AG04450 (cell line): ENCODE measurements at places on chromosomes 4 and X.

DNA sequence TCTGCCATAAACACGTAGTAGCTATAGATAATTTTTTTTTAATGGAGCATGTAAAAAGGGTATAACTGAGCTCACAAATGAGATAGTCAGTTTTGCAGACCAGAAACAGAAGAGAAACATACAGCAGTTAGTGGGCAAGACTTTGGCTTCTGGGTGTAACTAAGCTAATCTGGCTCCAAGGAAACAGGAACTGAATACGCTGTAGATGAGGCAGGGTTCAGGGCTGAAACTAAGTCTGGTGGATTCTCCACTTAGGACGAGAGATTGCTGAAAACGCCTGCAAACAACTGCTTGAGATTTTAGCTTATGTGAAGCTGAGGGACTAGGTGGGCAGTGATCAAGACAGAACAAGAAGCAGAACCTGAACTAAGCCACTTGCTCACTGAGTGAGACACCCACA is 91.7 kb downstream of the SMIM20 start:
- no peak for DNase-seq

DNA sequence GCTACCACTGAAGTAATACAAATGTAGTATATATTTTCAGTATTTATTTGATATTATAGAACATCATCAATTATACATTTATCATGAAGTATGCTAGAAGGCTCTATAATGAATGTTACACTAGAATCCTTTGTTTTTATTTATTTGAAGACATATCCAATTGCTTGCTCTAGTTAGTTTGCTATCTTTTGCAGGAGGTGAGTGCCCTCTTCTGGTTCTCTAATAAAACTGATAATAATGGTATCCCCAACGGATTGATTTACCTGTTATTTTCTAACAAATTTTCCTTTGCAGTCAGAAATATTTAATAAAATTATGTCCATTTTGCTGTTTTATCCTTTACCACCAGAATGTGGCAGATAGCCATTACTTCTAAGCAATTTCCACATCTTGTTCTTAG is 274.3 kb upstream of the TACR3 start:
- DNase-seq: no peak

- DNase-seq: no peak
Observed at GRCh38 chr4:56764775-56765174, 56.7 kb downstream of the SPINK2 start.

- no peak for DNase-seq
Observed at GRCh38 chr4:170391066-170391740, 301.4 kb upstream of the AADAT start.

- no peak for DNase-seq
Observed at GRCh38 chr4:128737098-128737513, 72.4 kb upstream of the JADE1 start.

GRCh38 chr4:82704156-82704555 is 94.4 kb downstream of the SCD5 start:
- no peak for DNase-seq

DNA sequence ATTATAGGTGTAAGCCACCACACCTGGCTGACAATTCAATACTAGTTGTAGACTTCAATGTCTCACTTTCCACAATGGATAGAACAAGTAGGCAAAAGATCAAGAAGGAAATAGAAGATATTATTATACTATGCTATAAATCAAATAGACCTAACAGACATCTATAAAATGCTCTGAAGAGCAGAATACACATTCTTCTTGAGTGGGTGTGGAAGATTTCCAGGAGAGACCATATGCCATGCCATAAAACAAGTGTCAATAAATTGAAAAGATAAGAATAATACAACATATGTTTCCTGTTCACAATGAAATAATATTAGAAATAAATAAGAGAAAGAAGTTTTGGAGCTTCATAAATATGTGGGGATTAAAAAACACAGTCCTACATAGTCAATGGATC is 179.3 kb upstream of the AMOT start:
- no peak for DNase-seq

GRCh38 chr4:145938618-145939440 is at the start of gene ZNF827:
TSS of gene ZNF827 (minus strand) at chr4:145938823. CDS start at chr4:145938407, 416 bp downstream.
- no peak for DNase-seq

DNA sequence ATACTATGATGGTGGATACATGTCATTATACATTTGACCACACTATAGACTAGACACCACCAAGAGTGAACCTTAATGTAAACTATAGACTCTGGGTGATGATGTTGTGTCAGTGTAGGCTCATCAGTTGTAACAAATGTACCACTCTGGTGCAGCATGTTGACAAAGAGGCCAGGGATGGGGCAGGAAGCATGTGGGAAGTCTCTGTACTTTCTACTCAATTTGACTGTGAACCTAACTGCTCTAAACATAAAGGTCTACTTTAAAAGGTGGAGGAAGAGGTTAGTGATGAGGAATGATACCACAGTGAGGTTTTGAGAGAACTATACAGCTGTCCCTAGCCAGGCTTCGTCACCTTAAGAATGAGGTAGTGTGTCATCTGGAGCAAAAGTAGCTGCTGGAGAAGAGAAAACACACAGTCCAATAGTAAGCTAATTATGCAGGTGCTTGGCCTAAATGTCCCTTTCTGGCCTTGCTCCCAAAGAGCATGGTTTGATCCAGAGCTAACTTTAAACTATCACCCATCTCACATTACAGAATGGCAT is 38.4 kb downstream of the GRSF1 start:
- DNase-seq: no peak
